ENCODE measurements at places on chromosomes 2 and 18. TPM values are rescaled to one million over a fixed set of nuclear protein-coding genes. Genes with fewer than 3 reads are reported as not detected.

The CDK5R2 gene
- not detected for total RNA-seq

The PCBP1 gene
- total RNA-seq: 150 TPM

The GPBAR1 gene
- total RNA-seq: not detected

The SYT4 gene
- 2.7 TPM for total RNA-seq

The ASXL2 gene
- 36.6 TPM for total RNA-seq

The SH3RF3 gene
- total RNA-seq: 8.8 TPM

The LHCGR gene
- not detected for total RNA-seq

The TEX261 gene
- 29.9 TPM for total RNA-seq

The OTOS gene
- not detected for total RNA-seq

The KCNS3 gene
- 48.6 TPM for total RNA-seq

The OTOF gene
- not detected for total RNA-seq

The GALNT1 gene
- total RNA-seq: 48.4 TPM

The VIT gene
- 2.5 TPM for total RNA-seq

The DNAJB2 gene
- 58.8 TPM for total RNA-seq

The TFPI gene
- total RNA-seq: 17.9 TPM

The MTX2 gene
- 33.3 TPM for total RNA-seq

GRCh38 chr2:136133176-136133575 lies 15.2 kb upstream of the CXCR4 start:
- no peak for DNase-seq

DNA sequence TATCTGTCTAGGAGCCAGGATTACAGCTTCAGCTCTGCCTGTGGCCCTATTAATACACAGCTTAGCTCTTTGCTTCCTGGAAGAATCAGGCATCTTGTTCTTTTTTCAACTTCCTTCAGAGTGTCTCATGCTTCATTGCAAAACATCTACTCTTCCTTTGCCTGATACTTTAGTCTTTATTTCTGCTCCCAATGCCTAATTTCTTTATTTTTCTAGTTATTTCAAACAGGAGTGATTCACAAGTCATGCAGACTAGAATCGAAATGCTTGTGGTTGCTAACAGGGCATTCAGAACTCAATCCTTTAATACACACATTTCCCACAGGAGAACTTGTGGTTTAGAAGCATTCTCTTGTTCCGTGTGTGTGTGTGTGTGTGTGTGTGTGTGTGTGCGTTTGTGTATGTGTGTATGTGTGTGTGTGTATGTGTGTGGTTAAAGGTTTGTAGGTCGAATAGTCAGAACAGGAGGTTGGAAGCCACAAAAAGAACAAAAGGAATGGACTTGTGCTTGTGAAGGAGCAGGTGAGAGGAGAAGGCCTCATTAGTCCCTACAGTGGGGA lies 28.3 kb upstream of the INSIG2 start:
- no peak for DNase-seq

- no peak for DNase-seq
Measured at GRCh38 chr2:10720306-10720705, 1.1 kb upstream of the ATP6V1C2 start.

DNA sequence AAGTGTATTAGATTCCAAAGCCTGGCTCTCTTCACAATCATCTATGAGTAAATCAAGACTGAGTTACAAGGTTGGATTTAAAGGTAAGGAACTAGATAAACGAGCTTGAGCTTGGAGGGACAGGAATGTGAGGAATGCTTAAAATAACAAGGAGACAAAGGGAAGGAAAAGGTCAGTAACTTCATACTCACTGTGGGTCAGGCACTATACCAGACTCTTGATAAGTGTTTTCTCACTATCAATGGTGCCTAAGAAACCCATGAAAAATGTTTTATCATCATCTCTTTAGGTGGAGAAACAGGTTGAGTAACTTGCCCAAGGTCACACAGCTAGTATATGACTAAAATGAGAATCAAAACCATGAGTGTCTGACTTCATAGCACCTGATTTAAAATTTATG lies 212.1 kb downstream of the CDH2 start:
- no peak for DNase-seq

DNA sequence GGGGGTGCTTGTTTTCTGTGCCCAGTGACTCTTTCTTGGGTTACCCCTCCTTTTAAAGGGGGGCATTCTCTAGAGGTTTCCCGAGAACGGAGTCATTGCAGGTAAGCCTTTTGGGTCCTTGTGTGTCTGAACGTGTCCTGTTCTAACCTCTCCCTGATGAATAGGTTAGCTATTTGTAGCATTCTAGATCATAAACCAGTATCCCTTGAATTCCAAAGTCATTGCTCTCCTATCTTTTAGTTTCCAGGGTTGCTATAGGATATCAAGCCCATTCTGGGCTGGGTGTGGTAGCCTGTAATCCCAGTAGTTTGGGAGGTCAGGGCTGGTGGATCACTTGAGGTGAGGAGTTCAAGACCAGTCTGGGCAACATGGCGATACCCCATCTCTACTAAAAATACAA lies 65.9 kb upstream of the YWHAQ start:
- DNase-seq: no peak

- no peak for DNase-seq
Measured at GRCh38 chr2:171703574-171704347, 16.5 kb downstream of the DYNC1I2 start.

DNA sequence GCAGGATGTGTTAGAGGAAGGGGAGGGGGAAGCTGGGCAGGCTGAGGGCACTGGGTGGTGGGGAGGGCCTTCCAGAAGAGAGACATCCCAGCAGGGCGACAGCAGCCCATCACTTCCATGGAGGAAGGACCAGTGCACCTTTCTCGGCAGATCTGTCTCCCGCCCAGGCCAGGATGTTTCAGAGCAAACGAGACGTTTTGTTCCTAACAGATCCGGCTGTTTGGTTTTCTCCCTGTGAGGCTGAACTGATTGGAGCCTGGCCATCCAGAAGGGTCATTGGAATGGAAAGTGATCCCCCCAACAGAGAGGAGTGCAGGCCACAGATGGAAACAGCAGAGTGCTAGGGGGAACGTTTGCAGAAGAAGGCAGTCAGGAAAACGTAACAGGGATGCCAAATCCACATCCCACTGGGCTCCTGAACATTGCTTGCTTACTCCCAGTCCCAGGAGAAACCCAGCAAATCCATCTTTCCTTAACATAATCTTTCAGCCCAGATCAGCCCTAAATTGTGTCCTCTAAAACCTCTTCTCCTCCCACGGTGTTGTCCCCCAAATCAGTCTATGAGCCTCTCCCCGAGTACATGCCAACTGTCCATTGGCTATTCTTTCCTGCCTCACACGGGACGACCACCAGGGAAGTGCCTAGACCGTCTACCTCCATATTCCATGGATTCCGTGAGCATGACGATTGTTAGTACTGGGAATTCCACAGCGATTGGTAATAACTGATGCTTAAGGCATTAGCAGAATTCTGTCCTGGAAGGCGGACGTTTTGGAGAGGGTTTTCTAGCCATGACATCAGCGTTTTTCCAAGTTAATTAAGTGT lies 126.8 kb downstream of the SEPTIN10 start:
- no peak for DNase-seq

DNA sequence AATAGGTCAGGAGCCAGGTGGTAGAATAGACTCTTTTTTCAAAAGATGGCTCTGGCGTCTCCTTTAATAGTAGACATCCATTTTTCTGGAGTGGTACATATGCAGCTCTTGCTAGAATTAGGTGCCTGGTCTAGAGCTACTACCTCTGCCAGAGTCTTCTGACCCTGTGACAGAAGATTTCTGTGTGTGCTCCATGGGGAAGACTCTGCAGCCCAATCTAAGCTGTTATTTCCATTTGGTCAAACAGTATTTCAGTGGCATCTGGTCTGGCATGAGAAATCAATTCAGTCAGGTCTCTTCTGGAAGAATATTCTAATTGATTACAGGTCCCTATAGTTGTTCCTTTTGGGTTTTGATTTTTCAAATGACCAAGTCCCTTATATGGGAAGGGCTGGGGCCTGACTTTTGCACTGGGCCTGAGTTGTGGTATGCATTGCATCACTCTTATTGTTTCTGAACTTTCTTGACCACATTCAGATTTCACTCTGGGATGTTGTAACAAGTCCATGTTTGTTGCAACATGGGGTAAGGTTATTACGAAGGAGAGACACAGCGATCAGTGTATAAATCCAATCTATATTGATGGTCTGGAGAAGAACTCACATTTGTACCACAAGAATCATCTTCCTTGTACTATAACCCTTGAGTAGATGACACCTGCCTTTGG lies 12.1 kb downstream of the MXD1 start:
- DNase-seq: no peak

- DNase-seq: no peak
Measured at GRCh38 chr2:188964976-188965546, 9.1 kb upstream of the COL3A1 start.

GRCh38 chr18:44533071-44533470 lies 147.6 kb upstream of the SETBP1 start:
- no peak for DNase-seq

- no peak for DNase-seq
Measured at GRCh38 chr2:23495661-23496114, 110.7 kb downstream of the KLHL29 start.

DNA sequence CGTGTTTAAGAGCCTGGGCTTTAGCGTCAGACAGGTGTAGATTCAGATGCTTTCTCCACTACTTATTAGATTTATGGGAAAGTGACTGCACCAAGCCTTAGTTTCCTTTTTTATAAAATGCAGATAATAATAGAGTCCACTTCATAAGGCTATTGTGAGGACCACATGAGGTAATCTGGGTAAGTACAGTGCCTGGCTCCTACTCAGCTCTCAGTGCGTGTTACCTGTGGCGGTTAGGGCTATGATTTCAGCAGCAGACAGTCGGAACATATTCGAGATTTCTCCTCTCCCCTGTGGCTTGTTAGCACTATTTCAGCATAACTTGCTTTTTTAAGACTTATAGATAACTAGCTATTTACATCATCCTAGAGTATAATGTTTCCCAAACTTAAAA lies 32.0 kb downstream of the MAP3K20 start:
- no peak for DNase-seq

DNA sequence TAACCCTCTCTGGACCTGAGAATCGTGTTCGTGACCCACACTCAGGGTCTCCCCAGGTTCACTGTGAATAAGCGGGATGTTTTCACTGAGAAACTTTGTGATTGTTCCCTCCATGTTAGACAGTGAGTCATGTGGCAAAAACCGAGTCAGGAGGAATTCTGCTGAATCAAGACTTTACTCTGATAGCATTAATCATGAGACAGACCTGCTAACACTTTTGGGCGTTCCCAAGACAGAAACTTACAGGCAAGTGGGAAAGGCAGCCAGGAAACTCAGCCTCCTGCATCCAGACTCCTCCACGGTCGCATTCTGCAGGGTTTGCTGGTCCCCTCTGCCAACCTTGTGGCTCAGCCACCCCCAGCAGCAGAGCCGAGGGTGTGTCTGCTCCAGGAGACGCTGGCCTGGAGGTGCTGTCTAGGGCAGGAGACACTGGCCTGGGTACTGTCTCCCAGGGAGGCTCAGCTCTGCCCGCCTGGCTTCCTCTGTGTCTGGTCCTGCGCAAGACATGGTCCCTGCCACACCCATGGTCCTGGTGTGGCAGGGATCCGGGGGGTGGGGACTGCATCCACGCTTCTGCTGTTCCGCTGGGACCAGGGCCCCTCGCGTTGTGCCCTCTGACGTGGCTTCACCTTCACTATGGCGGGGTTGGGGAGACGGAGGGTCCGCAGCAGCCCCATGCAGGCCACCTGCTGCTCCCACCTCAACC lies 177.4 kb downstream of the TWIST2 start:
- no peak for DNase-seq

DNA sequence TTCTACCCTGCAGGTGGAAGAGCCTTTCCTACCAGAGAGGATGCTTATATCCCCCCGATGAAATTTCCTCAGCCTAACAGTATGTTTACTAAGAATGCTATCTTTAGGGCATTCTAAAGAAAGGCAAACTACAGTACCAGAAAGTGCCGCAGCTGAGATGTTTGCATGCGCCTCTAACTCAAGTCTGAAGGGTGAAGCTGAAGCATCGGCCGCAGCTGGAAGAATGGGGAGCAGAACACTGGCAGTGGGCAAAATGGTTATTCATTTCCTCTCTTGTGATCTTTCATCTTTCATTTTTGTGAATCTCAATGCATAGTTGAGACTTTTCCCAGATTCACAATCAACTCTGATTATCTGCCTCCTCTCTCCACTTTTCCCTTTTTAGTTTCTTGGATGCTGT lies 648.2 kb upstream of the ZEB2 start:
- no peak for DNase-seq

GRCh38 chr2:25977768-25978167 lies 4.5 kb downstream of the KIF3C start:
- DNase-seq: no peak

- no peak for DNase-seq
Measured at GRCh38 chr2:175575346-175576258, 394.1 kb upstream of the ATP5MC3 start.

GRCh38 chr18:6744816-6745455 lies 15.4 kb downstream of the ARHGAP28 start:
- no peak for DNase-seq

- DNase-seq: no peak
Measured at GRCh38 chr2:75025216-75025615, 66.8 kb downstream of the POLE4 start.

DNA sequence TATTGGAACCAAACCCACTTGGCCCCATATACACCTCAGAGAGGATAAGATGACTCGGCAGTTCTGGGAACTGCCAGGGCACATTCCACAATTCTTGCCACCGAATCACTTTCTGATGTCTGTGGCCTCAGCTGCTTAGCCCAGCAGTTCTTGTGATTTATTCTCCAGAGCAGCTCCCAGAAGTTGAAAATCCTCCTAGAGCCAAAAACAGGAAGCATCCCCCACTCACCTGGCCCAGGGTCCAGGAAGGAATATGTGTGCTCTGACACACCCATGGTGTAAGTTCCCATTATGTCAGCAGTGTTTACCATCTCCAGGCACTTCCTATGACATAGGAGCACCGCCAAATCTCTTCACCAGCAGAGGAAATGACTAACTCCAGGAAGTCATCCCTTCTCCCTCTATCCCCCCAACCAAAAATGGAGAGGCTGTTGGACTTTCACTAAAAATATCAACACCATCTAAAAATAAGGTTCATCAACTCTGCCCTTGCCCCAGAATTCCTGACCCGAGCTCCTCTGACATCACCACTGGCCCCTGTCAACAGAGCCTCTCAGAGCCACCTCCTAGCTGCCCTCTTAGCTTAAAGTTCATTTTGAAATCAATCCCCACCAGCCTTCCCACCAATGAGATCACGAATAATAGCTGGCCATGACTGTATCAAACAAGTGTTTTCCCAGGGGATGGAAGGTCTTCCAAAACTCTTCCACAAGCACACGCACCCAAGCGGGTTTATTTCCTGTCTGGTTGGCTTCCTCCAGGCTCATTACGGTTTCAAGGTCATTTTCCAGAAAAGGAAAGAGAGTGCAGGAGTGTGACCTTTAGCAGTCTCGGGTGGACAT lies 223.1 kb upstream of the PARD3B start:
- DNase-seq: no peak

- no peak for DNase-seq
Measured at GRCh38 chr2:237585590-237586221, 4.8 kb downstream of the RAB17 start.

- no peak for DNase-seq
Measured at GRCh38 chr2:59206361-59206760, 965.2 kb upstream of the FANCL start.

Data from transverse colon (tissue), 4 donors.